SK-N-SH (cell line): ENCODE measurements at places on chromosomes 16 and 17. TPM values are rescaled to one million over a fixed set of nuclear protein-coding genes. Genes with fewer than 3 reads are reported as not detected.

DNA sequence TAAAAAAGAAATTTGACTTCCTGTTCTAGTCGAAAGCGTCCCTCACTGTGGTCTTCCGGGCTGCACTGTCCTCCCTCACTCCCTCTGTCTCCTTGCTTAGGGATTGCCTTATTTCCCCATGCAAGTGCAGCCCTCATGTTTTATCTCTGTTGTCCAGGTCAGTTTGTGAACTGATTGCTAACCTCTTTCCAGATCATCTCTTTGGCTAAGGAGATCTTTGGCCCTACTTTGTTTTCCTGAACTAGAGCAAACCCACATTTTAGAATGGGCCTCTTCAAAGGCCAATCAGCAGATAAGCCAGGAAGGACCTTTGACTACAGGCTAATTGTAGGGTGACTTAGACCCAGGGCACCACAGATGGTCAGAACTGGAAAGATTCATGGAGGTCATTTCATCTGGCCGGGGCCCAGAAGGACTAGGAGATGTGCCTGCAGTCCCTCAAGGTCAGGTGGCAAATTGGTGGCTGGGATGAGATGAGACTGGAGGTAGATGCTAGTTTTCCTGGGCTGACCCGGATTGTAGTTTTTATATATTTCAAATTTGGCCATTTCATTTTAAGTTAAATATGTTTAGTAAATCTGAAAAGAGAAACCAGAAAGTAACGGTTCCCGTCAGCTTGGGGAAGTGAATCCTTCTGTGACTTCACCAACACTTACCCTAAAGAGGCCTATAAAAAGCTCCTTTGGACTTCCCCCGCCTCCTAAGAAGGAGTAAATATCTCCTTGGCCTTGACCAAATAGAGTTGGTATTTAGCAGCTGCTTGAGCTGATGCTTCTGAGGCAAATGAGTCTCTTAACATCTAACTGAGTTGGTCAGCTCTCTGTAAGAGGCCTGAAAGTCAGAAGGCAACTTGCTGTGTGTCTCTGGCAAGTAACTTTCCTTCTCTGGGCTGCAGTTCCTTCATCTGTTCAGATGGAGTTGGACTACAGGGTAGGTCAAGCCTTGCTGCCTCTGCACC, 6.2 kb upstream of the SLC25A19 start:
- H3K36me3 ChIP-seq: no peaks in the 10 kb centered on the region
- H3K27ac ChIP-seq: no peak overlapping the region
- no peaks in the 10 kb centered on the region for H3K27me3 ChIP-seq
- H3K4me1 ChIP-seq: no peaks in the 10 kb centered on the region
- no peak for DNase-seq

DNA sequence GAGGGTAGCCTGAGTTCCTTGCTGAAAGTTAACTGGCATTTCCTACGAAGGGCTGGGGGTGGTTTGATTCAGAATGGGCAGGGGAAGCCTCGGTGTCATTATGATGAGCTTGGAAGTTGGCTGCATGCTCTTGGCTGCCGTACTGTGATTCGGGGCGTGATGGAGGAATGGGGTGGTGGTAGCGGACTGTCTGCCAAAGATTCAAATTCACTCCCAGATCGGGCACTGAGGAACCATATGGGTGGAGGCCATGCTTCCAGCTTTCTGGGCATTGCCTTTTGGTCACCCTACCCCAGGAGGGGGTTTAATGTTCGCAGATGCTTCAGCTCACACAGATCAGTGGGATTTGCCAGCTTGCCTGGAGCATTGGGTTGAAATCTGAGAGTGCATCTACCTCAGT, 492.8 kb upstream of the EEF2KMT start:
- H3K27me3 ChIP-seq: no peaks in the 10 kb centered on the region
- H3K4me3 ChIP-seq: no peak overlapping the region
- H3K4me1 ChIP-seq: peaks cover 6% of the 10 kb centered on the region; the same call in 1 of the 2 replicates
- no peak for DNase-seq

The ZFHX3 gene
- polyA plus RNA-seq: 1.9 and 2.0 TPM in 2 replicates

The SNAI3 gene
- 0.03 and 0.18 TPM in 2 replicates for polyA plus RNA-seq

The HNF1B gene
- not detected in 2 replicates for polyA plus RNA-seq
